ENCODE measurements at places on chromosomes 1 and 21.

GRCh38 chr1:210726621-210727020, 397.9 kb downstream of the HHAT start:
- DNase-seq, result peak; percentile 6

GRCh38 chr1:111285879-111286278, 4.8 kb upstream of the CHIA start:
- no peak for DNase-seq

GRCh38 chr1:234499943-234500245, 20.9 kb upstream of the TARBP1 start:
- DNase-seq, result no peak

- DNase-seq, result no peak
Measured at GRCh38 chr1:225409051-225409450, 18.8 kb downstream of the LBR start.

GRCh38 chr1:23525558-23526250, 5.3 kb downstream of the E2F2 start:
- DNase-seq, result no peak

DNA sequence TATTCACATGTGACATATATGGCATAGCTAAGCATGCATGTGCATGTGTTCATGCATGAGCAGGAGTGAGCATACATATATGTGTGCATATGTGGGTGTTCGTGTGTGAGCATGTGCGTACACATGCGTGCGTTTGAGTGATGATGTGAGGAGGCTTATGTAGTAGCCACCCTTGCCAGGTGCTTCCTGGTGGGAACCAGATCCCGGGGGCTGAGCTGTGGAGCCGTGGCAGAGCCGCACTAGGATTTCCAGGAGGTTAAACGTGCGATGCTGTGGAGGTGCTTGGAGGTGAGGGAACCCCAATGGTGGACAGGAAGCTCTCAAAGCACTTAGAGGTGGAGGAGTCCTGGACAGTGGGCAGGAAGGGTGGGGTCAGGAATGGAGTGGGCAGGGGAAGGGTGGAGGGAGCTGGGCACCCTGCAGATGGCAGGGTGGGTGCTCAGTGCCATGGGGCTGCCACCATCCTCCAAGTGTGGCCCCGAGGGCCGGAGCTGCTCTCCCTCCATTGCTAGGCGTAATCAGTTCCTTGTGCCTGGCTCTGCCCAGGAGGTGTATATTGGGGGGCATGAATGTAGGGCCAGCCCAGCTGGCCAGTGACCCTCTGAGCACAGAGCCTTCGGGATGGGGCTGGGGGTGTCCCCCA, 48.5 kb downstream of the COL18A1 start:
- DNase-seq, result no peak

DNA sequence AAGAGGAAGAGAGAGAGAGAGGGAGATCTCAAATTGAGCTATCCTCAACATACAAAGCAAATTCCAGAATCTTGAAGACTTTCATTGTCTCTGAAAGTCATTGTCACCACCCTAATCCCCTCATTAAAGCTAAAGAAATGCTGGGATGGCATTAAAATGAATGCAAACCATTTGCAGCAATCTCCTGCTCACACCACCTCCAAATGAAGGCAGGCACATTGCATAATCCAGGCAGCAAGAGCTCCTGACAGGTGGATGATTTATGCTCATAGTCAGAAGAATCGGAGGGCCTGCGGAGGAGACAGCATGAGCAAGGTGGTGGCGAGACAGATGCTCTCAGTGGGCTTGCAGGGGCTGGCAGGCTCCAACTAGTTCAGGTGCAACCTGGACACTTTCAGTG, 90.2 kb downstream of the ESRRG start:
- no peak for DNase-seq

DNA sequence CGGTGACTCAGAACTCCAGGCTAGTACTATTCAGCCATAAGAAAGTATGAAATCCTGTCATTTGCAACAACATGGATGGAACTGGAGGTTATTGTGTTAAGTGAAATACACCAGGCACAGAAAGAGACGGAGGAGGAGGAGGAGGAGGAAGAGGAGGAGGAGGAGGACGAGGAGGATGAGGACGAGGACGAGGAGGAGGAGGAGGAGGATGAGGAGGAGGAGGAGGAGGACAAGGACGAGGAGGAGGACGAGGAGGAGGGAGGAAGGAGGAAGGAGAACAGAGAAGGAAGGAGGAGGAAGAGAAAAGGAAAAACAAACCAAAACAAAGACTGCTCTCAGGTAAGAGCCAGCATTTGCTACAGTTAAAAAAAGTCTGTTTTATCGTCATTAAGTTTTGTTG, 178.7 kb downstream of the NPHP4 start:
- no peak for DNase-seq

GRCh38 chr1:203464226-203464625, 11.4 kb upstream of the PRELP start:
- no peak for DNase-seq

DNA sequence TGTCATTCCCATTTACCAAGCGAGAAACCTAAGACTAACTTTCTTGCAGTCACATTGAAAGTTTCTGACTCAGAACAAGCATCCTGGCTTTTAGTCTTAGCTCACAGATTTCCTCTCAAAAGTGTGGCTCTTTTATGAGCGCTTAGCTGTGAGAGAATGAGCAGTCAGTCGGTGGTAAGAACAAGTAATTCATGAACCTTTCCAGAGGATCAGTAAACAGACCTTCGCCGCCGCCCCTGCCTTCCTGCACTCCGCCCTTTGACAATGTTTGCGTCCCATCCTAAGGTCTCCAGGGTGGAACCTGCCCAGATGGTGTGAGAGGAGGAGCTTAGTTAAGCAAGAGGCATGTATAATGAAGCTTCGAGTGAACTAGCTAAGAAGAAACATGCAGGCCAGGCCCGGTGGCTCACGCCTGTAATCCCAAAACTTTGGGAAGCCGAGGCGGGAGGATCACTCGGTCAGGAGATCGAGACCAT, 142.4 kb downstream of the GLUL start:
- DNase-seq, result no peak

DNA sequence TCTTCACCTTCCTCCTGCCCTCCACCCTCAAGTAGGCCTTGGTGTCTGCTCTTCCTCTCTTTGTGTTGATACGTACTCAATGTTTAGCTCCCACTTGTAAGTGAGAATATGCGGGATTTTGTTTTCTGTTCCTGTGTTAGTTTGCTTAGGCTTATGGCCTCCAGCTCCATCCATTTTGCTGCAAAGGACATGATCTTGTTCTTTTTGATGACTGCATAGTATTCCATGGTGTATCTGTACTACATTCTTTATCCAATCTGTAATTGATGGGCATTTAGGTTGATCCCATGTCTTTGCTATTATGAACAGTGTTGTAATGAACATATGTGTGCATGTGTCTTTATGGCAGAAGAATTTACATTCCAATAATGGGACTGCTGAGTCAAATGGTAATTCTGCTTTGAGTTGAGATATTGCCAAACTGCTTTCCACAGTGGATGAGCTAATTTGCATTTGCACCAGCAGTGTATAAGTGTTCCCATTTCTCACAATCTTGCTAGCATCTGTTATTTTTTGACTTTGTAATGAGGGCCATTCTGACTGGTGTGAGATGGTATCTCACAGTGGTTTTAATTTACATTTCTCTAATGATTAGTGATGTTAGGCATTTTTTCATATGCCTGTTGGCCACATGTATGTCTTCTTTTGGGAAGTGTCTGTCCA, 272.7 kb downstream of the SDCCAG8 start:
- no peak for DNase-seq

- DNase-seq, result no peak
Measured at GRCh38 chr1:192550922-192551534, 24.5 kb upstream of the RGS1 start.

DNA sequence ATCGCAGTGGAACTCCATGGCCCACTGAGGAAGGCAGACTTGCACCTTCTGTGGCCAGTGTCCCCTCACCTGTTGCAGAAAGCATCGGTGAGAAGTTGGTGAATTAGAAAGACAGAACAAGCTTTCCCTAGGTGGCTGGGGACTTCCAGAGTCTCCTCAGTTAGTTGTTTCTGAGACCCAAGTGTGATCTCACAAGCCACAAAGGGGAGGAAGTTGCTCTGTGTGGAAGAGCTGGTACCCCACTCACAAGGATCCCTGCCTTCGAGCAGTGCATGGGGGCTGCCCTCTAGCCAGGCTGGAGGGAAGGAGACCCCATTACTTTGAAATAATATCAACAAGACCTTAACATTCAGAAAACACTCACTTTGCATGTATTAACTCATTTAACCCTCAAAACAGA, 2.1 kb downstream of the PRELP start:
- DNase-seq, result no peak

DNA sequence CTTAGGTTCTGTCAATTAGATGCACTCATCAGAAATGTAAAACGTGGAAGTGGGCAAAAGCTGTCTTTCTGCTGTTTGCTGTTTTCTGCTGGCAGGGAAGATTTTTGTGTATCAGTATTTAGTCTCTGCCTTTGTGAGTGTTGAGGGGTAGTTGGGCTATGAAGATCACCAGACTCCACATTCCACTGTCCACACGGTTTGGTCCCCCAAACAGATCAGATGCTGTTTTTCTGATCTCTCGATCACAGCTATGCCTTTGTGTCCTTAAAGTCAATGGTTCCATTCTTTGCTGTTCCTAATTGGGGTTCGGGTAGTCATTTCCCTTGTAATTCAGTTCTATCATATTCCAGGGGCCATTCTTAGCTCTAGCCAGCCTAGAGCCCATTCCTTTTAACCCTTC, 27.0 kb upstream of the NPL start:
- DNase-seq, result no peak

GRCh38 chr1:152109998-152110294, 5.3 kb downstream of the TCHH start:
- DNase-seq, result no peak
